ENCODE measurements at places on chromosomes 3 and 15.

- DNase-seq, result peak; percentile 15
Observed at GRCh38 chr3:72797773-72798543, 50.3 kb downstream of the SHQ1 start.

DNA sequence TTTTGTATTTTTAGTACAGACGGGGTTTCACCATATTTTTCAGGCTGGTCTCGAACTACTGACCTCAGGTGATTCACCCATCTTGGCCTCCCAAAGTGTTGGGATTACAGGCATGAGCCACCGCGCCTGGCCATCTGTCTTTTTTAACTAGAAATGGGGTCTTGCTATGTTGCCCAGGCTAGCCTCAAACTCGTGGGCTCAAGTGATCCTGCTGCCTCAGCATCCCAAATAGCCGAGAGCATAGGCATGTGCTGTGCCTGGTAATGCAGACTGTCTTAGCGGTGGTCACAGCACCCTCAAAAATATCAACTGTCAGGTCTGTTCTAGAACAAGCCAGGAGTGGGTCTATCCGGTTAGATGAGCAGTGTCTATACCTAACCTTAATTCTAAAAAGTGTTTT lies 48.2 kb downstream of the SPATA12 start:
- no peak for DNase-seq

- DNase-seq, result no peak
Observed at GRCh38 chr15:81666839-81667238, 292.8 kb upstream of the TMC3 start.

- DNase-seq, result no peak
Observed at GRCh38 chr3:177474652-177475355, 277.5 kb upstream of the TBL1XR1 start.

DNA sequence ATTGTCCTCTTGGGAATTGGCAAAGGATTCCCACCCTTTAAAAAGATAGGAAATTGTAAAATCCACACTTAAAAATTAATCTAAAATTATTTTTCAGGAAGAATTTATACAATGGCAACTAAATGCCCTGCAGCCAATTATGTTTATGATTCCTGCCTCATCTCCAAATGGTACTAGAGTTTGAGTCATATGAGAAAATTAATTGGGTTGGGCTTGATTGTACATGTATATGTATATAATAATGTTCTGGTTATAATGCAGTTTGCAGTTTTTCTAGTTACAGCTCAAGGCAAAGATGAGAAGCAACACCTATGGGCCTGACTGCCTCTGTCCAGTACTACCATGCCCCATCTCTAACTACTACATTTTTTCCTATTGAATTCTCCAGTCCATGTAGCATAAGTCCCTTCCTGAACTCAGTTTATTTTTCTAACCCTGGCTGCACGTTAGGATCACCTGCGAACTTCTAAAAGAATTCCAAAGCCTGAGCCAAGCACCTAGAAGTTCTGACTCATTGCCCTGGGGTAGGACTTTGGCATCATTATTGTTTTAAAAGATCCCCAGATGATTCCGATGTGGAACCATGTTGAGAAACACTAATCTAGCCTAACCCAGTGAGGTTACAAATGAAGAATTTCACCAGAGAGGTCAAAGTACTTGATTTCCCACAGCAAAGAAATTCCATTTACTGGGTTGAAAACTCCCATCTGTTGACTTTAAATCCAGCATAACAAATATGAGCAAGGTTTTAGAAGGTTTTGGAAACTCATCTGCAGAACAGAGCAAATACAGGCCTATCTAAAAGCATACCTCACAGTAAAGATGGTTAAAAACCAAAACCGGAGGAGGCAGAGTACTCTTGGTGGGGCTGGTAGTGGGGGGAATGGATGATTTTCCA lies 19.4 kb downstream of the TGFBR2 start:
- DNase-seq, result no peak

DNA sequence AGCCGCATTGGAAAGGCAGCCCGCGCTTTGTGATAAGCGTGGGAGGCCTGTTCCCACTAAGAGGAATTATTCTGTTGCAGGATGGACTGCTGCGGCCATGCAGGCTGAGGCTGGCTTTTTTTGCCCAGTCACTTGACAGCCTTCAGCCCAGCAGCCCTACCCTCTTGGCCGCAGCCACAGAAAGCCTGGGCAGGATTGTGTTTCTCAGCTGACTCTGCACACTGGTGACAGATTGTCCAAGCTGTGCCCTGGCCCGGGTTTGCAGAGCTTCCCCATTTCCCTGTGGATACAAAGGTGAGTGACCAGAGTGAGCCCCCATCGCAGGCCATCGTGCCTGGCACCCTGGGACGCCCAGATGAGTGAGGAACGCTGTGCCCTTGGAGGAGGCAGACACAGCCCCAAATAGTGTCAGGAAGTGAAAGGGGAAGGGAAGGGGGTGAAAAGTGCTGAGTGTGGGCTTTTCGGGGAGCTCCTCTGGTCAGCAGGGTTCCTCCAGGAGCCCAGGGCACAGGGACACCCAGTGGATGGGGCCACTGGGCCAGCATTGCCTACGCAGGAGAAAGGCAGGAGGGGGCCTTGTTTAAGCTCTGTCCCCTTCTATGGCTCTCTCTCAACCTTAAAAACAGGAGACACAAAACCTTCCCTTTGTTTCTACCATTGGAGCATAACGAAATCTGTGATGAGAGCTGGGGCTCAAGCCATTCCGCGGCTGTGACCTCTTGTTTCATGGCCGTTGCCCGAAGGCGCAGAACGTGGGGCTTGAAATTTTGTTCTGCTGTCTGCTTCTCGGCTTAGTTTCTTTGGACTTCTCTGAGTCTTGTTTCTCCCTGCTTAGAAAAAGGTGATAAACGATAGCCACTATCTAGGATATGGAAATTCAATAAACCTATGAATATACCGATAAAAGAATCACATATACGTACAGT lies 91.5 kb upstream of the MEF2A start:
- DNase-seq, result no peak

DNA sequence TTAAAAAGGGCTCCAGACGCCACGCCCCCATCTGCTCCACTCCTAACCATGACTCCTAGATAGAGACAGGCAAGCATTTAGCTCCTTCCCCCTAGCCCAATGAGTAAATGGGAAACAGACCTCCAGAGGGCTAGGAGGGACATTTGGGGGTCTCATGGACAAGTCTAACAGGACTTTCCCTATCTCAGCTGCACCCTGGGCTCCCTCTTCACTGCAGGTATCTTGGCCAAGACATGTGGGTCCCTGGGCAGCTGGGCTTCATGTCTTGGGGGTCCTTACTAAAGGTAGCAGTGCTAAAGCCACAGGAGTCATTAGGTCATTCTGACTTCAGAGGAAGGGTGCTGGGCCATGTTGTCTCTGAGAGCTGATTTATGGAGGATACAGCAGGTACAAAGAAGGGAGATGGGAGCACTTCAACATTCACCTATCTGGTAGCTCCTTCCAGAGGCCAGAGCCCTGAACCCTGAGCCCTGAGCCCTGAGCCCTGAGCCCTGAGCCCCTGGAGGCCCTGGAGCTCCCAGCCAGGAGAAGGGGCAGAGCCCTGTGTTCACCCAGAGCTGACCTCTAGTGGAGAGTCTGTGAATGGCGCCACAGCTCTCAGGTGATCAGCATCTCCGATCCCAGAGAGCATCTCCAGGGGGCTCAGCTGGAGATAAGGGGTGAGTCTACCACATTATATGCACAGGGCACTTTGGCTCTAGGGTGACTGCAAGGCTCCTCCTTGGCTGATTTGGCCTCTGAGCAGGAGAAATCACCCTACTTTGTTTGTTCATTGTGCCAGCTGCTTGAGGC lies 40.1 kb upstream of the EPHB1 start:
- no peak for DNase-seq

GRCh38 chr3:9339761-9340471 lies 22.9 kb upstream of the THUMPD3 start:
- peak; percentile 53 for DNase-seq

- no peak for DNase-seq
Observed at GRCh38 chr15:52670087-52670486, 9.1 kb downstream of the ATOSA start.

DNA sequence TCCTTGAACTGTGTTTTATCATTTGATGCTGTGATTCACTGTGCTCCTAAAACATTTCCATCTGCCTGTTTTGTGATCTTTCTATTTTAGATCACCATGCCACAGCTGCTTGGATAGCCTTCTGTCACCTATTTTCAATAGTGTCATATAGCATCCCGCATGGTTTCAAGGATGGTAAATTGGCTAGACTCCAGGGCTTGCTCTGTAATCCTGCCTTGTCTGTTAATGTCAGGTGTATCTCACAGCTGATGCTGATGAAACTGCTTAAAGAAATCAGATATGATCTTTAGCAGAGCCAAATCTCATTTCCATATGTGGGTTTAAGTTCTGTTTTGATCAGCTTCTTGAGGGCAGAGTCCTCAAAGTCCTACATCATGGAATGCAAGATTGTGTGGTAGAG lies 182.2 kb downstream of the UBE2E2 start:
- DNase-seq, result no peak

DNA sequence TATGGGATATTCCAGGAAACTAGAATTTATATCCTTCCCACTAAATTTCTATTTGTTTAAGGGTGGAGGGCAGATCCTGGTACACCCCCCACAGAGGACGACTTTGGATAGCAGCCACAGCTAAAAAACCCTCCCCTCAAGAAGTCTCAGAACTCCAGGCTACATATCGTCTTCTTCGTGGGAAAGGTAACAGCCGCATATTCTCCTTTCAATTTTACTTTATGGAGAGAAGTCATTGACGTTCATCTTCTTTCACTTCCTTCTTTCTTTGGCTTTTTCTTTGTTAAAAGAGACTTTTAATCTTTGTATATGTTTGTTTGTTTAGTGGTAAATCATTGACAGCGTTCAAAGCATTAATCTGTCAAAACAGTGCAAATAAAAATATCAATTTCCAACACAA lies 36.3 kb downstream of the TRIP4 start:
- DNase-seq, result no peak

DNA sequence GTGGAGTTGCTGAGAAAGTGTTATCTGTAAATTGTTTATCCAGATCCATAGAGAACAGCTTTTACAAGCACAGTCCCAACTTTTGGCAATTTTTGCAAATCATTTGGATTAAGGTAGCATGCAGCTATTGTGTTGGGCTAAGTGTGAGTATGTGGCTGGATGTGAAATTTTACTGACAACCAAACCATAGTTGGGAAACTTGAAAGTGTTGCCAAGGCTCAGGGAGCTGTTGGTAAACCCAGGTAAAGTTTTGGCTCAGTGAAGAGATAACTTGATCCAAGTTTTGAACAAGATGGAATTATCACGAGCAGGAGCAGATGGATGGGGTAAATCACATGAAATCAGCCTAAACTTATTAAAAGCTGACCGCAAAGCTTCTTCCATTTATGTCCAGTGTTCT lies 90.0 kb upstream of the HES1 start:
- no peak for DNase-seq
